ENCODE measurements at places on chromosomes 2 and 18.

DNA sequence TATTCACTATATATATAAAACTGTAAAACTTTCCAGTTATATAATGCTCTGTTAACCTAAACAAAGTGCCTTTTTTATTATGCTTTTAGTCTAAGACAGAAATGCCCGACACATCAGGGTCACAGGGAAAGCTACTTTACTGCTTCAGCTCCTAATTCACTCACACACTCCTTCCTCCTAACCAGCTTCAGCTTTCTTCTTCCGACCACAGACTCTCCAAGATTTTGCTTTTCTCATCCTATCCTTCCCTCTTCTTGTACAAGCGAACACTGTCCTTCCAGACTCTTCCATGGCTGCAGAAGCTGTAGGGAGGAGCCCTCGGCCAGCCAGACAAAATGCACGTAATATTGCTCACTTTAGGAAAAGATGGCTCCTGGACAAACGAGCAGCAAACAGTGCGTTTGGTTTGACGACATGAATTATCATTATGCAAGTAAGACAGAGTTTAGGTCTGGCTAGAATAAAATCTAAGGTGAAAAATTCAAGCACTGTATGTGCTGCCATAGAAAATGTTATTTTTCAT lies 47.5 kb upstream of the HNRNPA3 start:
- peak; percentile 62 for DNase-seq

- no peak for DNase-seq
Measured at GRCh38 chr2:23669413-23670244, 257.3 kb downstream of the ATAD2B start.

DNA sequence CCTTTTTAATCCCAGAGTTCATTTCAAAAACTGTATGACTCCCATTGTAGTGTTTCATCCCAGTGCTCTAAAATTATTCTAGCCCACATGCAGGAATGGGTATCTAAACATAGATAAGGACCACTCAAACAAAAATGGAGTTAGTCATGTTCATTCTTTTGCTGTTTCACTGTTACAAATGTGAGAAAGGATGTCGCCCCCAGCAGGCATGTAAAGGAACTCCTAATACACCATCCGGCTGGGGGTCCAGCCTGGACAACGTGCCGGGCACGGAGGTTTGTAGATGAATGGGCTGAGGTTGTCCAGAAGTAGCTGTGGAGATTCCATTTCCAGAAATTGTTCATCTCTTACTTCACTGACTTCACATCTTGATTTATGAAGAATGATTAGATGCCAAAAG lies 101.9 kb upstream of the RAB12 start:
- peak; percentile 20 for DNase-seq

DNA sequence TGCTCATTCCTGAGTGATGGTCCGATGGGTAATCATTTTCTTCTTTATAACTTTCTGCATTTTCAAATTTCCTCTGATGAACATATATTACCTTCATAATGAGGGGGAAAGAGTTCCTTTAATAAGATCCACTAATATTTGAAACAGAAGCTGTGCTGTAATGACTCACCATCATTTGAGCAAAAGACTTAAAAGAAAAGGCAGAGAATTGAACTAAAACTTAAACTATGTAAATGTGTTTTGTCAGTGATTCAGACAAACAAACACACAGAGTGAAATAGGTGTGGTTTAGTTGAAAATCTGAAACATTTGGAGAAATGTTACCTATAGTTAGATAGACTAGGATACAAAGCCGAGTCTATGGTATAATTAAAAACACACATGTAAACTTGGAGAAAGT lies 209.6 kb downstream of the STK39 start:
- DNase-seq = no peak

GRCh38 chr2:134440336-134440909 lies 186.6 kb downstream of the MGAT5 start:
- DNase-seq = no peak

DNA sequence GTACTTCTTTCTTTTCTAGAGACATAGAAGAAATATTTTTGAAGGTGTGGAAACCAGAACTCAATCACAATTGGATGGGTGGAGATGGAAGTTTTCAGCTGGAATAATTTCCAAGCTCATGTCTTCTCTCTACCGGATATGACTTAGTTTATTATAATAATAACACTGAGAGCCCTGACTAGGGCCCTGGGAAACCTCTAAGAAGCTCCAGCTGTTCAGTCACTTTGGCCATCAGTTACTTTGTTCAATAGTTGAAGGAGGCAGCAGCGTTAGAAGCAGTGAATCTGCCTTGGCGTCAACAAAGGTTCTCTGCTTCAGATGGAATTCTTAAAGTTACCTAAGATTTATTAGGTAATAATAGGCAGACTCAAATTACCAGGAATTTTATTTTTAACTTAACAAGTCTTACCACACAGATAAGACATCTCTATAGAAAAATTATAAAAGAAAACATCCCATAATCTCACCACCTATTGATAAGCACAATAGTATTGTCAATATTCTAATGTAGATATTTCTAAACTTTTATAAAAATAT lies 293.8 kb upstream of the CHAC2 start:
- no peak for DNase-seq

GRCh38 chr18:47745227-47745626 lies 185.2 kb downstream of the SMAD2 start:
- no peak for DNase-seq

GRCh38 chr2:143575340-143575739 lies 446.1 kb downstream of the ARHGAP15 start:
- DNase-seq = peak; percentile 25

GRCh38 chr2:3108105-3108504 lies 269.5 kb downstream of the EIPR1 start:
- DNase-seq = no peak

- no peak for DNase-seq
Measured at GRCh38 chr2:206876216-206876860, 63.0 kb upstream of the CPO start.

Data from erythroblast (primary cell).